ENCODE measurements at places on chromosomes 12 and 14. TPM values are rescaled to one million over a fixed set of nuclear protein-coding genes. Genes with fewer than 3 reads are reported as not detected.

Gene SLCO1C1
- 4.3 TPM for total RNA-seq

Gene ACOT4
- total RNA-seq, result 1.3 TPM

Gene KRT79
- total RNA-seq, result not detected

Gene BCL11B
- total RNA-seq, result 0.58 TPM

Gene SSTR1
- total RNA-seq, result 2.6 TPM

Gene MGP
- total RNA-seq, result 7,115 TPM

Measured in aorta (tissue), 5 donors.